Activated T-helper 1 cell treated with anti-CD3 and anti-CD28 coated beads, Interleukin-12 subunit alpha, Interleukin-12 subunit beta, Interleukin-2, Interleukin-4 antibody, amounts not matched to agents 30 ng/mL and 10 ng/mL and 1 ng/mL, durations not matched to agents 14 hours and 24 hours and 36 hours (primary cell): ENCODE measurements at places on chromosomes 4 and X. TPM values are rescaled to one million over a fixed set of nuclear protein-coding genes. Genes with fewer than 3 reads are reported as not detected.

DNA sequence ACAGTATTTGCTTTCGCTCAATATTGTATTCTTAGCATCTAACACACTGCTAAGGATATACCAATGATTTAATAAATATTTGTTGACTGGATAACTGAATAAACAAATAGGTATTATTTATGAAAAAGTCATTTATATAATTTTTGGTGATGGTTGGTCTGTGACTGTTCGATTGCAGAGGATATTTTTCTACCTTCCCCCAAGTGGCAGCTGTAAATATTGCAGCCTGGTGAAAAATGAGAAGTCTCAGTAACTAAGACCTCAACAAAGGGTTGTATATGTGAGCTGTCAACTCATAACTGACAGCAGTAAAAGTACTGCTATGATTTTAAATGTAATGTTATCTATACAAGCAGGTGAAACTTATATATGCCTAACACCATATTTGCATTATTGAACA is 36.0 kb downstream of the HTR2C start:
- DNase-seq: no peak

DNA sequence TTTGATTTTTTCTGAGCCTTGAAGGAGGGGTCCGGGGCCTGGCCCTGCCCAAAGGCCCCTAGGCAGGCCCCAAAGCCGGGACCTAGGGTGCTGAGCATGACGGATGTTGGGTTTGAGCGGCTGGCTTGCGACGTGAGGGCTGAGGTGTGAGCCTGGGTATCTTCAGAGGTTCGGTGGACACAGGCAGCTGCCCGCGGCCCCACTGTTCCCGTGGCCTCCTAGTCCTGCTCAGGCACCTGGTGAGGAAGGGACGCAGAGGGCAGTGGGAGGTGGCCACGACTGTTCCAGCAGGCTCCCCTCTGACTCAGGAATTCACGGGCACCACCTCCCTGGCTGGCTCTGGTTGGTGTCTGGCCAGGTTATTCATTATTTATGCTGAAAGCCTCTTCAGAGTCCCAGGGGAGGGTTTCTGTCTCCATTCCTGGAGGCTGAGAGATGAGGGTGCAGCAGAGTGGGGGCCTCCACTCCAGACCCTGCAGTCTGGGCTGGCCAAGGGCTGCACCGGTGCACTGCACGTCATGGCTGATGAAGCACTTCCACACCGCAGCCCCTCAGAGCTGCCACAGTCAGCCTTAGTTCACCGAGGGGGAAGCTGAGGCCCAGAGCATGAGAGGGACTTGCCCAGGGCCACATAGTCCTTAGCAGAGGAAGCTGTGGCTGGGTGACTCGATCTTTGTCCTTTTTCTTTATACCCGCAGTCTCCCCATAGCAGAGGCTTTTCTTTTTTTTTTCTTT is 2.2 kb downstream of the MSANTD1 start:
- no peak for DNase-seq

GRCh38 chrX:109398833-109399232 is 83.1 kb downstream of the GUCY2F start:
- no peak for DNase-seq

DNA sequence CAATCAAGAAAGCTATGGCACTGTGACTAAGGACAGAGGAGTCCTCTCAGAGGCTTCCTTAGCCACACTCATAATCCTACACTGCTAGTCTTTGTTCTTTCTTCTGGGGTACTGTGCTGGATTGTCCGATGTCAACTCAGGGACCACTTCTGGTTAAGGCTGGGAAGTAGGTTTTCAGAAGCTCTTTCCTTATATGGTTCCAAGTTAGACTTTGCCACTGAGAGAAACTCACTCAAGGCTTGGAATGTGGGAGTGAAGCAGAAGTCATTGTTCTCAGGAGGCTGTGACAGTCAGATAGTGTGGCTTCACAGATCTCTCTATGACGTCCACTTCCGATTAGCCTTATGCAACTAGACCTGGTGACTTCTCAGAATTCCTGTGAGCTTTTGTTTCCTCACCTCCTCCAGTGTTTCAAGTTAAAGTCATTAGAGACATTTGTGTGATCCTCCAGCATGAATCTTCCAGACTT is 317.3 kb upstream of the F9 start:
- no peak for DNase-seq

- no peak for DNase-seq
Observed at GRCh38 chrX:132461886-132462285, 27.0 kb downstream of the MBNL3 start.

- DNase-seq: no peak
Observed at GRCh38 chr4:105994061-105994460, 98.8 kb downstream of the NPNT start.

DNA sequence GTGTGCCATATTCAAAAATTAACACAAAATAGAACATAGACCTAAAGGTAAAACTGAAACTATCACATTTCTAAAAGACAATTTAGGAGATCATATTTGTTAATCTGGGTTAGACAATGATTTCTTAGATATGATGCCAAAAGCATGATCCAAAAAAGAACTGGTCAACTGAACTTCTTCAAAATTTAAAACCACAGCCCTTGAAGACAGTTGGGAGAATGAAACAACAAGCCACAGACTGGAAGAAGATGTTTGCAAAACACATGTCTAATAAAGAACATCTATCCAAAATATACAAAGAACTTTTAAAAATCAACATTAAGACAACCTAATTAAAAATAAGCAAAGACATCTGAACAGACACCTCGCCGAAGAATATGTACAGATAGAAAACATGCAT is 19.5 kb downstream of the COMMD8 start:
- no peak for DNase-seq

DNA sequence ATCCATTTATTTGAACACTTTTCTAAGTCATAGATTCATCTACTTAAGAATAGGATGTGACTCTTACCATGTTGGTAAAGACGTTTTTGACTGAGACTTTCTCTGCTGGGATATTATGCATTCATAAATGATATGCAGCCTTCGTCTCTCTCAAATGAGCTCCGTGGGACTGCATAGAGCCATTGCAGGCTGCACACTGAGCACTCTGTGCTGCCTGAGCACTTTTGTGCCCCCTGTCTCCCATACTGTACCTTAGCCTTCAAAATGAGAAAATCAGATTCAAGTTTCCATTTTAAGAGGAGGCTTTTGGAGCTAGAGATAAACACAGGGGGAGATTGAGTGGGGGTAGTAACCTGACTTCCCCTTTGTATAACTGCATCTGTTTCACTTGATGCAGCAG is 433.6 kb downstream of the ZIC3 start:
- no peak for DNase-seq

Gene DRD5
- not detected in 2 replicates for total RNA-seq

Gene JCHAIN
- not detected in 2 replicates for total RNA-seq
